ENCODE measurements at places on chromosomes 1 and 21. TPM values are rescaled to one million over a fixed set of nuclear protein-coding genes. Genes with fewer than 3 reads are reported as not detected.

The C1orf87 gene
- total RNA-seq, result 3.1 TPM

The HSF2BP gene
- 11.8 TPM for total RNA-seq

The UBE2U gene
- total RNA-seq, result not detected

GRCh38 chr1:102219463-102219862, 222.7 kb upstream of the OLFM3 start:
- no peak for DNase-seq

DNA sequence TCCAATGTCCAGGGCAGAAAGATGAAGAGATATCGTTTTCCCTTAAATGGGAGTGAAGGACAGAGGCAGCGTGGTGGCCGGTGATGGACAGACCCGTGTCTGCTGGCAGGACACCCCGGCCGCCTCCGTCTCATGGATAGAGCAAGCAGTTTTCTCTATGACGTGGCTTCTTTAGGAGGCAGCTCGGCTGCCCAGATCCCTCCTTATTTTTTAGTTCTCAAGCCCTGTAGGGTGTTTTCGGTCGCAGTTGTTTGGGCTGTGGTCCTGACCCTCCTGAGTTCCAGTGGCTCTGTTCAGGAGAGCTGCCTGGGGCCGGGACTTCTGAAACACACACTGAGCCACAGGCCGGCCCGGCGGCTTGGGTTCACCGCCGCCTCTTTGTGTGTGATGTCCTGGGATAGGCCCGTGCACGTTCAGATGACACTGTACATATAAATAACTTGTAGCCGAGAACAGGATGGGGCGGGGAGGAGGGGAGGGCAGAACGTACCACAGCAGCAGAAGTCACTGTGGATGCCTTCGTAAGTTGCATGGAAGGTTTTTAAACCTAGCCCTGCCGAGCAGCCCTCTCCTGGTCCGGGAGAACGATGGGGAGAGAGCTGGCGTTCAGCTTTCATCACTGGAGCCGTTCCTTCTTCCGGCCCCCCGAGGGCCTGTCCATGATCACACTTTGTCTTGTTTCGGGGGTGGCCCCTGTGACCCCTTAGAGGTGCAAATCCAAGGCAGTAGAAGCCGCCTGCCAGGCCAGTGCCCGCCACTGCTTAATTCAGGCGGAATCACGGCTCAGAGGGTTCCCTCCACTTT, 65.2 kb downstream of the SIK1 start:
- DNase-seq, result peak; percentile 87

DNA sequence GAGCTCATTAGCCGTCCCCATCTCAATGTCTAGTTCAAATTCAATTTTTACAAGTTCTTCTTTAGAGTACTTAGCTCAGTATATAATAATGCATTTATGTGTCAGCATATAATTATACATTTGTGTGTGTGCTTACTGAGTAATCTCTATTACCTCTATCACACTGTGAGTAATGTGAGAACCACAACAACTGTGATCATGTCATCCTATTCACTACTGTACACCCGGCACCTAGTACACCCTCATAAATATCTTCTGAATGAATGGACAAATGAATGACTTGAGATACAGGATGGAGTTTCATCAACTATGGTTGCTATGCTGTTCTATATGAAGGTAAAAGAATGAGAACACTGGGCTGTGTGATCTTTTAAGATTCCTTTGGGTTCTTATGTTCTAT, 124.0 kb downstream of the GPATCH2 start:
- DNase-seq, result no peak

DNA sequence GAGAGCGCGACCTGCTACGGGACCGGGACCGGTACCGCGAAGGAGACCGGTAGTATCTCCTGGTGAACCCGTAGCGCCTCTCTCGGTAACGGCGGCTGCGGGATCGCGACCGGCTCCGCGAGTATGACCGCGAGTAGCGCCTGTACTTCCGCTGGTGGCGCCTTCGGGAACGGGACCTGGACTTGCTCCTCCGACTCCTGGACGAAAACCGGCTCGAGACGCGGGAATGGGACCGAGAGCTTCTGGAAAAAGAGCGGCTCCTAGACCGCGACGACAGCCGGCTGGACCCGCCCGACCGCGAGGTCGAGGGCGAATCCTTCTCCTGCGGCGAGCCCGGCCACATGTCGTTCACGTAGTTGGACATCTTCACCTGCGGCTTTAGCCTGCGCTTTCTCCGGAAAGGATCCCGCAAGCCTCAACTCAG, 642 bp downstream of the RSRP1 start:
- no peak for DNase-seq

DNA sequence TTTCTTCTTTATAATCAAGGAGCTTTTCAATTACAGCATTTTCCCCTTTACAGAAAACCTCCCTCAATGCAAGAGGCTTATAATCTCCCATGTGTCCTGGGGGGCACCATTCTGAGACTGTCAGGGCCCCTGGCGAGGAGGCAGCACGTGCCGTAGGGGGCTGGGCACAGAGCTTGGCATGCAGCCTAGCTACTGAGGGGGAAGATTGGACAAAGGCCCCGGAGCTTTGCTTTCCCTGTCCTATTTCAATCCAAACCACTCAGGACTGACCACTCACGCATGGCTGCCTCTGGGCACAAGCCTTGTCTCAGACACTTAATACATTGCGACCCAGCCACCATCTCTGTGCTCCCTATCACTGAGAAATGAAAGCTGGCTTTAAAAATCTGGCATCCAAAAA, 2.8 kb upstream of the RAP1GAP start:
- DNase-seq, result no peak

DNA sequence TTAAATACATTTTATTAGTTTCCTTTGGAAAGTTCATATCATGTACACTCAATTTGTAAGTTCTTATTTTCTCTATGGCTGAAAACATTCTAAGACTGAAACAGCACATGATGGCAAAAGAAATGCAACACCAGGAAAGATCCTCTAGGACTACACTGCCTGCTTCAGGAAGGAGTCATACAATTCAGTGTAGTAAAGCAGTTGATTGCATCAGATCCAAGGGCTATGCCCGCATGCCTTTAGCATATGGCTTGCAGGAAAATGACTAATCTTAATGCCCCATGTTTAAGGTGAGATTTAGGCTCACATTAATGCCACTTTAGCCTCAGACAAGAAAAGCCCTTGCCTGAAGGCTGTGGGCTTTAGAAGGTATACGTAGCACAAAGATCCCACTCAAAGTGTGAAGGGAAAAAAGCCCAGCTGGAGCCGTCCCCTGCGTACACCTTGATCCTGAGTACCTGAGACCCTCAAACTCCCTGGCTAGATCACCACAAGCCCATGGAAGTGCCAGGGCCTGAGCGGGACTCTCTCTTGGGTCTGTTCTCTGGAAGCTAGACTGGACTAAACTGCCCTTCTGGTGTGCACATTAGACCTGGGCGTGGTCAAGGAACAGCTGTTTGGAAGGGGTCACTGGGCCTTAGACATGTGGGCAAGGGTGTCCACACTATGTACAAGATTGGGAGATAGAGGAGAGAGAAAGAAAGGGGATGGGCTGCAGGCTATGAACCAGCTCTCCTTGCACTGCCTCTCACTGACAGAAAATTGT, 52.9 kb downstream of the ESRRG start:
- no peak for DNase-seq
